Naive thymus-derived CD8-positive, alpha-beta T cell (primary cell): ENCODE measurements at places on chromosomes 3 and 15.

DNA sequence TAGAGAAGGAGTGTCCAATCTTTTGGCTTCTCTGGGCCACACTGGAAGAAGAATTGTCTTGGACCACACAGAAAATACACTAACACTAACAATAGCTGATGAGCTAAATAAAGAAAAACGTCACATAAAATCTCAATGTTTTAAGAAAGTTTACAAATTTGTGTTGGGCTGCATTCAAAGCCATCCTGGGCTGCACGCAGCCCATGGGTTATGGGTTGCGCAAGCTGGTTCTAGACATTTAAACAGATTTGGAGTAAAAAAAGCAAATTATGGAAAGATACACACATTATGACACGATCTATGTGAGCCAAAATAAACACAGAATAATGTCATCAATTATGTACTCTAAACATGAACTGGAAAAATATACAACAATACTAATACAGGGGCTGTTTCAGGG, 703.3 kb upstream of the LMCD1 start:
- DNase-seq = no peak

DNA sequence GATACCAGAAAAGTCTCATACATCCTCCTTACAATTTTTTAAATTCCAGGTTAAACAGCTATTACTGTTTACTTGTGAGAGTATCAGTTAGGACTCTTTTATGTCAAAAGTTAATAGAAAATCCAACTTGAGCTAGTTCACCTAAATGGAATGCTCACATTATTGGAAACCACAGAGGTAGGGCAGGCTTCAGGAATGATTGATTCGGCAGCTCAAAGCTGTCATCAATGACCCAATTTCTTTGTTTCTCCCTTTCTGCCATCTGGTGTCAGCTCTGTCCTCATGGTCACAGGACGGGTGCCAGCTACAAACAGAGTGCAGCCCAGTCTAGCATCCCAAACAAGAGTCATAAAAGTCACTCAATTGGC, 32.2 kb downstream of the CFAP20DC start:
- DNase-seq = no peak

DNA sequence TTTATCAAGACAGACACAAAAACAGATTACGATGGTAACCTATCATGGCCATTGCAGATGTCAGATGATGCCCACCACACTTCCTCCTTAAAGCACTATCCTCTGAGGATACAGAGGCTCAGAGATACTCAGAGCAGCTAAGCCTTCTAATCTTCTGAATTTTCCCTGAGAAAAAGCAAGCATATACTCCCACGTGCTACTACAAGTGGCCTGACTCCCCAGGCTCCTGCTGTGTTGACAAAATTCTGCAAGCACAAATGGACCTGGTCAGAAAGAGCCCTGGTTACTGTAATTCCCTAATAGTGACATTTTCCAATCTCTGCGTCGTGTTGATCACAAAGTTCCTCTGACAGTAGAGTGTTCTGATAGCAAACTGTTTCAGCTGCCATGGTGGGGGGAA, 207.1 kb downstream of the KCNMB2 start:
- DNase-seq = no peak

- no peak for DNase-seq
Observed at GRCh38 chr3:180612364-180612763, 10.4 kb downstream of the TTC14 start.

DNA sequence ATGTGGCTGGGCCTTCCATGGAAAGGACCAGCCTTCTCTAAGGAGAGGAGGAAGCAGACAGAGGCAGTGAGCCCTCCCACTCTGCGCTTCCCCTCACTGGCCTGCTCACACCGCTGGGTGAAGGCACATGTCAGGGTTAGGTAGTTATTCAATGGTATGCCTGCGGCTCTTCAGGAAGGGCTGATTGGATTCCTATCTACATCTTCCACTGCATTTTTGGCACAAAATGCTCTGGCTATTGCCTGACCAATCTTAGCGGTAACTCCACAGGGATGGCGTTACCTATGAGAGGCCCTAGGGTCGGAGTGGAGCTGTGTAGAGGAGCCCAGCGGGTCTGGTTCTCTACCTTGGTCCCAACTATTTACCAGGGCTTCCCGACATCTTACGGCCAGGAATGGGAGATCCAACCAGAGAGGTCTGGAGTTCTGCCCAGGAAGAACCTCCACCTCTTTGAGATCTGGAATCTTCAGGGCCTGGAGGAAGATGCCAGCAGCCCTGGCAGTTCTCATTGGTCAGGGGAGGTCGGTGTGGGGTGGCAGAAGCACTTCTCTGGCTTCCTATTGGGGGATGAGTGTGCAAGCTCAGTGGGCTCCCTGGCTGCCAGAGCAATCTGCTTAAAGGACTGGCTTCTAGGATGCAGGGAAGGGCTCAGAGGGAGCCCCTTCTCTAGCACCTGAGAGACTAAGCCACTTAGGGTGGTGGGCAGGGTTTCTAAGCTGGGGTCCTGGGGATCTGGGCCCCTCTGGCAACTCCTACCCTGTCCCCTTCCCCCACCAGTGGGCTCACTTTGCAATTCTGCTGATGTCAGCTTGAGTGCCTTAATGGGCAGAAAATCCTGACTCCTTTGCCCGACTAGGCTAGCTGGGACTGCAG, 24.3 kb downstream of the SNX33 start:
- DNase-seq = no peak

- no peak for DNase-seq
Observed at GRCh38 chr3:106305882-106306435, 437.1 kb upstream of the CBLB start.

GRCh38 chr3:10336761-10337160, 15.8 kb upstream of the SEC13 start:
- DNase-seq = no peak

GRCh38 chr15:61390138-61390537, 161.0 kb upstream of the RORA start:
- DNase-seq = no peak

DNA sequence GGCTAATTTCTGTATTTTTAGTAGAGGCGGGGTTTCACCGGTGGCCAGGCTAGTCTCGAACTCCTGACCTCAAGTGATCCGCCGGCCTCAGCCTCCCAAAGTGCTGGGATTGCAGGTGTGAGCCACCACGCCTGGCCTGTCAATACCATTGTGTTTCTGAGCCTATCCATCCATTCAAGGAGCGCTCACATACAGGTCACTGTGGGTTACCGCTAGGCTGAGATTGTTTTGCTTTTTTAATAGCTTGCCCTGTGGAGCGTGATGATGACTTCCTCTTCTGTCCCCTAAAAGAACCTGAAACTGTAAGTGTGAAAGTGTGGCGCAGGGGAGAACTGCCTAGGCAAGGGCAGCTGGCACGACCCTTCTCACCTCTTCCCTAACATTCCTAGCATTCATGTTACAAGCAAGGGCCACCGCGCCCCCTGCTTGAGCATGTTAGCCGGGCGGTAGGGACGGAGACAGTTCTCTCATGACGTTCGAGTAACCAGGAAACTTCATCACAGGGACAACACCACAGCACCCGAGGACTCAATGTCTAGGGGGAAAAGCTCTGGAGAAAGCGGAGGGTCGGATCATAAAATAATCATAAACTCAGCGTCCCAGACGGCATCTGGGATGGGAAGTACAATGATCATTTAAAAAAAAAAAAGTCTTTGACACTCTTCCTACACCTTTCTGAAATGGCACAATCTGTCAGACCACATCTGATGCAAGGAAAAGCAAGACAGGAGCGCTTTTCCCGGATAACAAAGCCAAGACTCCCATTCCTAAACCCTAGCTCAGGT, 790 bp downstream of the LAMP3 start:
- DNase-seq = no peak

DNA sequence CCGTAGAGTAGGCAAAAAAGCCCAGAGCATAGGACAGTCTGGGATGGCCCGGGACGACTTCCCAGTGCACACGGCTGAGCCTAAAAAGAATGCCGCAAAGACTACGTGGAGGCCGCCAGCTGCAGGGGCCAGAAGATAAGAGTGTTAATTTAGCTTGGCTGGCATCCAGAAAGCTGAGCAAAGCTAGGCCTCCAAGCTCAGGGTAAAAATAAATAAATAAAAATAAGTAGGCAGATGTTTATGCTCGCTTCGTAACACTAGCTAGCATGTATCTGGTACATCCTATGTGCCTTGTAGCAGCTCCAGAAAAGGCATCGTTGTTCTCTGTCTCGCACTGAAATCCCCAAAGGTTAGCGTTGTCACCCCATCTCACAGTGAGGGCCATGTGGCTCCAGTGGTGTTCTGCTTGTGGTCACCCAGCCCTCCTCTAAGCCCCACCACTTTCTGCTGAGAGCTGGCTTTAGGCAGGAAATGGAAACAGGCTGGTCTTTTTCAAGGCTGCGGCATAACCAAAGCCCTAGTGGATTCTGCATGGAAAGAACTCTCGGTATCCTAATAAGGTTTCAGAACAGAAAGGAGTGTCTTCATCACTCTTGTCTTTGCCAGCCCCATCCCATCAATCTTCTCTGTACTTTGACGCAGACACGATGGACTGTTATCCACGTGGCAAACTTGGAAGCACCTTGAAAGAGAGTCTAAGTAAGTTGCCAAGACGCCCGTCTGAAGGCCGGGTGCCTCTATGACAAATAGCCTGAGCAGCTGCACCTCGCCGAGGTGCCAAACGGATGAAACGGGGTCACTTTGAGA, 58.1 kb upstream of the MEF2A start:
- no peak for DNase-seq

DNA sequence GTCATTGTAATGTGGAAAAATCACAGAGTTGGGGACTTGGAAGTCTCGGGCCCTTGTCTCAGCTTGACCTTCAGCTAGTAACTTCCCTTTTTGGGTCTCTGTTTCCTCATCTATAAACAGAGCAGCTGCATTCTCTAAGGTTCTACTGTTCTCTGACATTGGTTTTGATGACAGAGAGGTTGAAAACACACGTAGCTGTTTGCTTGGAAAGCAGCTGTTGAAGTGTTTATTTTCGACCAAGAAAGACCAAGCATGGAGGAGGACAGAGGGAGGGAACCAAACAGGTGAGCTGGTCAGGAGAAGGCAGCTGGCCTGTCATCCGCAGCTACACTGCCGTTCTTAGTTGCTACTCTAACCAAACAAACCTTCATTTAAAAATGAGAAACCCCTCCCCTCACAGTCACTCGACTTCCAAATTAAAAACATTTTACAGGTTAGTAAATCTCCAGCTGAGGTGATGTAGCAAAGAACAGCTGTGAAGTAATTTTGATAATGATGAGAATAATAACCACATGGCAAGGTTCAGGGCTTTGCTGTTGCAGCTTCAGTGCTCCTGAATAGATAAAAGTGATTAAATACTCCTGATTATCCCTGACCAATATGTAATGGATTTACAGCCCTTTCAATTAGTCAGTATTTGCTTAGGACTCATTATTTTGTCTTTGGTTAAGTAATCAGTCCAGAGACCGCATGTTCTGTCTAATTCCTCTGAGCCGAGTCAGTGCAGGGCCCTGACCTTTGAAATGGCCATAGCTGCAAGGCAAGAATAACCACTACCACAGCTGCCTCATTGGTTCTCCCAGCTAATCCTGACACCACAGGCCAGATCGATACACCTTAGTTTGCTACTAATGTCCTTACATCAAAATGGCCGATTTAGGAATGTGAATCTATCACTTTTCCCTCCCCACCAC, 65.3 kb downstream of the MEIS2 start:
- no peak for DNase-seq

GRCh38 chr15:71709808-71710418, 100.4 kb upstream of the NR2E3 start:
- DNase-seq = no peak

DNA sequence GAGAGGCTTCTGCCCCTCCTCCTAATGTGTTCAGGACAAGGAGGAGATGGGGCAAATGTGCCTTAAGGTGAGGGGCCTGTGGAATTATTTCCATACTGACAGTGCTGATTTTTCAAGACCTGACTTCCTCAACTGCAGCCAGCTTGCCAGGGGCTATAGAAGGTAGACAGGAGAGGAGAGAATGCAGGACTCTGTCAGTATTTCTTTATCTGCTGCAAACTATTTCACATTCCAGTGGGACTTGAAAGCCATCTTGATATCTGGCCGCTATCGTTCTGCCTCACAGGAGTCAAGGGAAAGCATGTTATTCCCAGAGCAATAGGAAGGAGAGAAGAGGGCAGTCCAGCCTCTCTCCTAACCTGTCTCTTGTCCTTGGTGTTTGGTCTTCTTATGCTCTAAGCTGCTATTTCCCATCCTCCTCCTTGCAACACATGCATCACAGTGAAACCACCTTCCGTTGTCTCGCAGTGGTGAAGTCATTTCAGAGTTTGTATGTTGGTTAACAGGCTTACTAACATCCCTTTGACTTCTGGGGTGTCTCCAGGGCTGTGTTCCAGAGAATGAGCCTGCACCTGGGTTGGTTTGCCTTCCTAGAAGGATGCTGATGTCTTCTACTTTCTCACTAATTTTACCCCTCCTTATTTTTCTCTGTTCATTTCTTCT, 95.1 kb upstream of the MRPS22 start:
- DNase-seq = no peak

- DNase-seq = no peak
Observed at GRCh38 chr15:101544613-101544945, 55.1 kb upstream of the PCSK6 start.

DNA sequence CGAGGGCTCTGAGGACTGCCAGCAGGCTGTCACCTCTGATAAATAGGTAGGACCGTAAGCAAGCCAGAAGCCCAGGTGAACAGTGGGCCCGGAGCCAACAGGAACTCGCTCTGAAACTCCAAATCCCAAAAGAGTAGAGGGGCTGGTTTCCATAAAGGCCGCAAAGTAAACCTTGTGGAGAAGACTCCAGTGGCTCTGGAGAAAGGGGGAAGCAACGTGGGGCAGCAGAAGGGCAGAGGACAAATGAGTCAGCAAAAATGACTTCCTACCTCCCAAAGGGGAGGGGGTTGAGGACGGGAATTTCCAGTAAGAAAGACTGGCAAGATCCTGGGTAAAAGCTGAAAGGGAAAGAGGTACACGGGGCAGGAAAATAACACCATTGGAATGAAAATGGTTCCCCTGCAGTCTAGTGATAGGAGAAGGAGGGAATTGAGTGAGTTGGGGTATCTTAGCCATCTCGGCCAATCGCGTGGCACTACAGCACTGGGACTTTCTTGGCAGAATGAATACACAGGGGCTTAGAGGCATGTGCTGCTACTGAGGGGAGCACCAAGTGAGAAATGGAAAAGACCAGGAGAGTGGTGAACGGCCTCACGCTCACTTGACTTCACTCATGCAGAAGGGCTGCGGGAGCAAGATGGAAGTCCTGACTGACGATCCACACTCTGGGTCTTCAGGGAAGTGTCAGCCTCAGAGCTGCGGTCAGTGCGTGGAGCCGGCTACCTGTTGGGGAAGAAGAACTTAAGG, 33.2 kb downstream of the BMF start:
- no peak for DNase-seq

DNA sequence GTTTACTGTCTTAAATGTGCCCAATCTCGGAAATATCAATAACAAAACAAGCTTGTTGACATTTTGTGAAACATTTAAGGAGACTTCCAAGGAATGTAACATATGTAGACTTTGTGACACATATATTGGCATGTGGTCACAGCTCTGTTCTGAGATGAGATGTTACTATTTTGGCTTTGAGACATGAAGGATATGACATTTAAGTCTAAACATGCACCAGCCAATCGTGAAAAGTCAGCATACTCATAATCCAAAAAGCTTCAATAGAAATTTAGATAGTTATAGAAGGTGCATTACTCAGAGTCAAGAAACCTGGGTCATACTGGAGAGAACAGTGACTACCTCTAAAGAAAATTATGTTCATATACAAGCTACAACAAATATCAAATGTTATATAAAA, 13.4 kb downstream of the COMMD2 start:
- DNase-seq = no peak

GRCh38 chr3:5016211-5017161, 37.2 kb downstream of the BHLHE40 start:
- peak; percentile 39 for DNase-seq

- DNase-seq = no peak
Observed at GRCh38 chr15:100693451-100693850, 91.1 kb downstream of the ASB7 start.
